Neural progenitor cell (in vitro differentiated cells): ENCODE measurements at places on chromosomes 1 and 21. TPM values are rescaled to one million over a fixed set of nuclear protein-coding genes. Genes with fewer than 3 reads are reported as not detected.

GRCh38 chr1:69492286-69492685, 75.4 kb upstream of the LRRC7 start:
- DNase-seq = no peak

DNA sequence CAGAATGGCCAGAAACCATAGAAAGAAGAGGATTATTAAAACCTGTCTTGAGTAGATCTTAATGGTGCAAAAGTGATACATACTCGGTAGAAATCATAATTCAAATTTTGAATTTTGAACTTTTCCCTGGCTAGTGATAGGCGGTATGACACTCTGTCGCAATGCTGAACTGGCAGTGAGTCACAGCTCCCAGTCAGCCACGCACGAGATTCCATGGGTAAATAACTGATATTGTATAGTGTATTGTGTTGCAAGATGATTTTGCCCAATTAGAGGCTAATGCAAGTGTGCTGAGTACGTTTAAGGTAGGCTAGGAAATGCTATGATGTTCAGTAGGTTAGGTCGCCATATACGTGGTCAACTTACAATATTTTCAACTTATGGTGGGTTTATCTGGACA, 207.0 kb downstream of the SIPA1L2 start:
- DNase-seq = no peak

Gene CD1B
- not detected in 2 replicates for total RNA-seq

Gene HSD3B1
- total RNA-seq = not detected in 2 replicates

Gene DNAJC6
- total RNA-seq = 13.0 and 21.9 TPM in 2 replicates
